ENCODE measurements at places on chromosomes 3 and 15. TPM values are rescaled to one million over a fixed set of nuclear protein-coding genes. Genes with fewer than 3 reads are reported as not detected.

DNA sequence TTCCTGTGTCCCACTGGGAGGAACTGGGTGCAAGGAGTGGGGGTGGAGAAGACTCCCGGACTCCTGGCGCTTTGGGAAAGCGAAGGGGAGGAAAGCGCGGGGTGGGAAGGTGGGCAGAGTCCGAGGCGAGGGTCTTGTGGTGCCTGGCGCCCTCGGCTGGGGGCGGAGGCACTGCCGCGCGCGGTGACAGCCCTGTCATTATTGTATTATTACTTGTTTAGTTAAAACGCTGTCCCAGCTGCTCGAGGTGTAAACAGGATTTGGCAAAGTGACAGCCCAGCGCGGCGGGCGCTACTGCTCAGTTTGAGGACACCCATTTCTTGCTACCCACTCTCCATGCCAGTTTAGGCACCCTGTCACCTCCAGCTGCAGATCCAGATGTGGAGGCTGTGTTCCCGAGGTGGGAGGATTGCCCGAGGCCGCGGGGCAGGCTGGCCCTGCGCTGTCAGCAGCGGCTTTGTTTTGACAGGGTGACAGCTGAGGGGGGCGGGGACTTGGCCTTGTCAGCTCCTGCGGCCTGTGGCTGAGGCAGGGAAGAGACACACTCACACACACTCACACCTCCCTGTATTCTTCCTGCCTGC, 1.0 kb downstream of the KAT2B start:
- no peaks in the 10 kb centered on the region for H3K27me3 ChIP-seq
- peaks cover 21% of the 10 kb centered on the region for H3K4me1 ChIP-seq
- DNase-seq: peak; percentile 74
- H3K27ac ChIP-seq: no peak overlapping the region
- H3K36me3 ChIP-seq: no peaks in the 10 kb centered on the region

Gene GOLGA8H
- not detected for total RNA-seq

DNA sequence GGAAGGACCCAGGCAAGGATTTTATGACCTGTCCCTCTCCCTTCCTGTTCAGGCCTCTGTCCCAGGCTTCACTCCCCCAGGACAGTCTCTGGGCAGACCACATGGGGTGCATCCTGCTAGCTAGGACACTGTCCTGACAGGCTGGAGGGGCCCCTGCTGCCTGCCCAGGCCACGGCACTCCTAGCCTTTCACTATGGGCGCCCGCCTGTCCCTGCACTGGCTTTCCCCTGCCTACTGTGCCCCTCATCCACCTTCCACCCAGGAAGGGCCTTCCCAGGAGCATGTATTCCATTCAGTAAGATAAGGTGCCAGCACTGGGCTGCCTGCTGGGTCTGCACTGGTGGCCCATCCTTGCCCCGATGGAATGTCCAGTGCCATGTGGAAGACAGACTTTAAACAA, 145.3 kb downstream of the DNAJB8 start:
- H3K4me3 ChIP-seq: no peak overlapping the region
- H3K36me3 ChIP-seq: no peaks in the 10 kb centered on the region
- no peak overlapping the region for H3K27ac ChIP-seq
- H3K27me3 ChIP-seq: no peaks in the 10 kb centered on the region
- no peak for DNase-seq

- peaks cover 6% of the 10 kb centered on the region for H3K4me1 ChIP-seq
- H3K36me3 ChIP-seq: no peaks in the 10 kb centered on the region
- DNase-seq: no peak
- H3K27me3 ChIP-seq: no peaks in the 10 kb centered on the region
Measured at GRCh38 chr3:155425396-155425795, 131.9 kb upstream of the STRIT1 start.

DNA sequence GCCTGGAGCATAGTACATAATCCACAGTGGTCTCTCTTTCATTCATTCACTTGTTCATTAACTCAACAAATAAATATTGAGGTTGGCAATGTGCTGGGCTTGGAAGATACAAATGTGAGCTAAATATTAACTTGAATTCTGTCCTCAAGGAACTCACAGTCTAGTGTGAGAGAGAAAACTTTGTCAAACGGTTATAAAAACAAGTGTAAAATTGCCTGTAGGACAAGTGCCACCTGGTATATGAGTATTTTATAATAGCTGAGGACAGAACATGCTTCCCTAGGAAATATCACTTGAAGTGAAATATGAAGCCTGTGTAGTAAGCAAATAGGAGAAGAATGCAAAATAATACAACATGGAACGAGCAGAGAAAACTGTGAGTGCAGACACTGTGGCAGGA, 173.1 kb upstream of the CMC1 start:
- 0 out of 2 replicates have a peak, but pooled peaks cover 3% of the 10 kb centered on the region for H3K27me3 ChIP-seq
- H3K36me3 ChIP-seq: no peaks in the 10 kb centered on the region
- no peak overlapping the region for H3K4me3 ChIP-seq
- DNase-seq: no peak

Gene IGF2BP2
- 60.6 TPM for total RNA-seq

Gene MOBP
- not detected for total RNA-seq

GRCh38 chr3:31878231-31878838, 102.7 kb downstream of the OSBPL10 start:
- H3K4me1 ChIP-seq: peaks cover 8% of the 10 kb centered on the region
- H3K4me3 ChIP-seq: no peak overlapping the region
- no peak overlapping the region for H3K27ac ChIP-seq
- no peaks in the 10 kb centered on the region for H3K36me3 ChIP-seq

- no peak overlapping the region for H3K4me3 ChIP-seq
- H3K36me3 ChIP-seq: no peaks in the 10 kb centered on the region
- DNase-seq: no peak
- no peaks in the 10 kb centered on the region for H3K27me3 ChIP-seq
- no peaks in the 10 kb centered on the region for H3K4me1 ChIP-seq
Measured at GRCh38 chr3:114584734-114585371, 291.0 kb downstream of the TIGIT start.

GRCh38 chr3:187430576-187430975, 62.4 kb downstream of the RTP4 start:
- H3K36me3 ChIP-seq: no peaks in the 10 kb centered on the region
- H3K4me3 ChIP-seq: no peak overlapping the region
- no peaks in the 10 kb centered on the region for H3K27me3 ChIP-seq
- DNase-seq: no peak

Gene CTSH
- total RNA-seq: 5.2 TPM

GRCh38 chr3:52385157-52385556, 59.7 kb downstream of the SEMA3G start:
- no peaks in the 10 kb centered on the region for H3K27me3 ChIP-seq
- no peaks in the 10 kb centered on the region for H3K4me1 ChIP-seq
- H3K27ac ChIP-seq: no peak overlapping the region
- H3K36me3 ChIP-seq: no peaks in the 10 kb centered on the region
- peak; percentile 40 for DNase-seq

- DNase-seq: no peak
- no peak overlapping the region for H3K27ac ChIP-seq
- no peak overlapping the region for H3K4me3 ChIP-seq
- H3K36me3 ChIP-seq: no peaks in the 10 kb centered on the region
Measured at GRCh38 chr3:128319741-128320141, 146.9 kb downstream of the DNAJB8 start.

DNA sequence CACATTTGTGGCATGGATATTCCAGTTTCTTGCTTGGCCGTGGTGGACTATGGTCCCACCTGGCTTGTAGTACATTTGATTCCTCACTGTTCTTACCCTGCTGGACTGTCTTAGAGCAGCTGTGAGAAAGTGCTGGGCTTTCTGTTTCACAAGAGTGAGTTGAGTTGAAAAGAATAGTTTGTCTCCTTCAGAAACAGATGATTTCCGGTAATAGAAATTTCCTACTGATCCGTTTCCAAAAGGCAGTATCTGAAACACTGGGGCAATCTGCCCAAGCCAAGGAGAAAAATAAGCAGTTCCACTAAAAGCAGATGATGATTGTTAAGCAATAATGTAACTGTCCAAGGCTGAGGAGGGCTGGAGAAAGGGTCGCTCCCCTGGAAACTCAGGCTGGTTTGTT, 96.0 kb downstream of the SUCLG2 start:
- H3K27me3 ChIP-seq: no peaks in the 10 kb centered on the region
- H3K4me3 ChIP-seq: no peak overlapping the region
- H3K27ac ChIP-seq: no peak overlapping the region
- no peaks in the 10 kb centered on the region for H3K36me3 ChIP-seq
- peak; percentile 16 for DNase-seq

DNA sequence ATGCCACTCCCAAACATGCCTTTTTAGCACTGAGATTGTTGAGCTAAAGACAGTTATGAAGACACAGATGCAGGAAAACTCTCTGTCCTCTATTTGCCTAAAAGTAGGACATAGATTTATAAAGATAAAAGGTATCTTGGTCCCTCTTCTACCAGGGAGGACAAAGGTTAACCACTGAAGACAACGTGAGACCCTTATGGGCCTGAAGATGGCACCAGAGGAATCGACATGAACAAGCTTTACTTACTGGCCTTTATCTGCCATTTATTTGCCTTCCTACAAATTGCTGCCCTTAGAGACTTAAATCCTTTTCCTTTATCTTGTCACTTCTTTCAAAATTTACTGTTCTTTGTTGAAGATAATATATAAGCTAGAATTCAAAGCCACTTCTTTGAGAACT, 109.7 kb upstream of the FAM3D start:
- no peaks in the 10 kb centered on the region for H3K4me1 ChIP-seq
- no peak overlapping the region for H3K27ac ChIP-seq
- no peak for DNase-seq
- no peak overlapping the region for H3K4me3 ChIP-seq

- no peaks in the 10 kb centered on the region for H3K27me3 ChIP-seq
- H3K36me3 ChIP-seq: no peaks in the 10 kb centered on the region
- peak; percentile 45 for DNase-seq
- peaks cover 12% of the 10 kb centered on the region for H3K4me1 ChIP-seq
- H3K4me3 ChIP-seq: no peak overlapping the region
Measured at GRCh38 chr3:165643425-165643824, 193.8 kb downstream of the BCHE start.

DNA sequence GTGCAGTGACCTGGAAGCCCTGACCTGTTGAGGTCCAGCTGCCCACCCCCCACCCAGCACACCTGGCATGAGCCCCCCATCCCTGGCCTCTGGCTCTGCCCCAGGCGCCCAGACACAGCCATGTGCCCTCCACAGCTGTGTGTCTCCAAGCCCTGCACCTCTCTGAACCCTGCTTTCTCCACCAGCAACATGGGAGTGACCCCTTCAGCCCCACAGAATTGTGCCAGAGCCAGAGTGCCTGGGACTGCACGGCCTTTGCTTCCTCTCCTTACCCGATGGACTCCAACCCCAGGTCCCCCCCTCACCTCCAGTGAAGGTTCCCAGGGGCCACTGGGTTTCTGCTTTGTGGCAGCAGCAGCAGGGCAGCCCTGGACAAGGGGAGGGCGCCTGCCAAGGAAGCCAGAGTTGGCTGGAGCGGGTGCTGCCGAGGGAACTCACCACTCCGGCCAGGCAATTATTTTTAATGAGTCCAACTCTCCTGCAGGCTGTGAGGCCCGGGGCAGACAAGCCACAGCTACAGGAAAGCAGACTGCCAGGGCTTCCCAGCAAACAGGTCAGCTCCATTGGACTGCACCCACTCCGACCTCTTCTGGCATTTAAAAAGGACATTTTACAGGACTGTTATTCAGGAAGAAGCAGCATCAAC, 24.1 kb downstream of the PRR20G start:
- H3K27ac ChIP-seq: no peak overlapping the region
- no peaks in the 10 kb centered on the region for H3K4me1 ChIP-seq
- no peak for DNase-seq
- H3K36me3 ChIP-seq: no peaks in the 10 kb centered on the region
- H3K27me3 ChIP-seq: peaks cover 21% of the 10 kb centered on the region
- H3K4me3 ChIP-seq: no peak overlapping the region

DNA sequence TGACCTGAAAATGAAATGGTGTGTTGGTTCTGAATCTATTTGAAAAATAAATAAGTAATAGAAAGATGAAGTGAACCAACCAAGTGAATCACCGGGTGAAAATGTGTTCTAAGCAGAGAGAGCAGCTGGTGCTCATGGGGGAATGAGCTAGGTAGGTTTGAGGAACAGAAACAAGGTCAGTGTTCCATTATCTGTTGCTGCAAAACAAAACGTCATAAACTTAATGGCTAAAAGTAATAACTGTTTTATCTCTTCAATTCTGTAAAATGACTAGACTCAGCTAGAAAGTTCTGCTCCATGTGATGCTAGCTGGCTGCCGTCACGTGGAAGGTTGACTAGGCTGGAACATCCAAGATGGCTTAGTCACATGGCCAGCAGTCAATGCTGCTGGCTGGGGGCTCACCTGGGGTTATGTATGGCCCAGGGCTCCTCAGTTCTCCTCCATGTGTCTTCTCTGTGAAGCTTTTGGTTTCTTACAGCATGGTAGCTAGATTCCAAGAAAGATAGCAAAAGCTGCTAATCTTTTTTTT, 13.3 kb upstream of the SH3BP5 start:
- H3K27me3 ChIP-seq: 0 out of 2 replicates have a peak, but pooled peaks cover 4% of the 10 kb centered on the region
- H3K4me1 ChIP-seq: no peaks in the 10 kb centered on the region
- H3K4me3 ChIP-seq: no peak overlapping the region
- H3K36me3 ChIP-seq: no peaks in the 10 kb centered on the region
- H3K27ac ChIP-seq: no peak overlapping the region

DNA sequence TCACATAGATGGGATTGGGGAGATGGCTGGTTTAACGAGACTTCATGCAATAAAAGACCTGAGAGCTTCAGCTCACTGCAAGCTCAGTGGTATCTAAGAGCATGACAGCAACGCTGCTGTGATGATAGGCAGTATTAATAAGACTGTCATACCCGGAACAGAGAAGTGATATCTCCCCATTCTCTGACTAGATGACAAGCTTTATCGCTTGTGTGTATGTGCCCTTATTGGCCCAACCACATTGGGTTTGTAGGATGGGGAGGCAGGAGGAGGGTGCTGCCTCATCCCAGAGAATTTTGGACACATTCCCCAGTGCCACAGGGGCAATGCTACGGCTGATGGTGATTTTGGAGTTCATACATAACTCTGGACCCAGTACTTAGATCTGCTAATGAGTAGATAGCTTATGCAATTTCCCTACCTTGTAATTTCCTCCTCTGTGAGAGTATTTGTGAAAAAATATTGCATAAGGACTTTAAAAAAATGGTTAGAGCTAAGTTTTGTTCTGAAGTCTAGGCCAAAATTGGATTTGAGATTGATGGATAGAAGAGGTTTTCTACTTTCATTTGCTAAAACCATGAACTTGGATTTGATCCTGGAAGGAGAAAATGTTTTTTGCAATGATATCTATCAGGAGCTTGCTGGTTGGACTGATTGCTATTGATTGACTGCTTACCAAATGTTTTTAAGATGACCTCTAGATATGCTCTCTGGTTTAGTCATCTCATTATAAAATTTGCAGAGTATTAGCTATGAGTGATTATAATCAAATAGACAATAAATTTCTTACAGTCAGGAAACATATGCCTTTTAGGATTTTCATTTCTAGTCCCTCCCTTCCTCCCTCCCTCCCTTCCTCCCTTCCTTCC, 14.0 kb upstream of the TMEM212 start:
- H3K4me3 ChIP-seq: no peak overlapping the region
- H3K27me3 ChIP-seq: no peaks in the 10 kb centered on the region
- H3K27ac ChIP-seq: no peak overlapping the region
- no peak for DNase-seq

- no peak for DNase-seq
- H3K4me1 ChIP-seq: peaks cover 76% of the 10 kb centered on the region
- H3K4me3 ChIP-seq: 0 out of 2 replicates have a peak overlapping the region, but pooled peaks have one; percentile 2
- H3K27ac ChIP-seq: peak overlapping the region; percentile 96
- H3K36me3 ChIP-seq: 0 out of 2 replicates have a peak, but pooled peaks cover 3% of the 10 kb centered on the region
Measured at GRCh38 chr3:11602886-11603527, 40.7 kb downstream of the VGLL4 start.
